ENCODE measurements at places on chromosomes 16 and 17. TPM values are rescaled to one million over a fixed set of nuclear protein-coding genes. Genes with fewer than 3 reads are reported as not detected.

The CALB2 gene
- polyA plus RNA-seq = not detected

GRCh38 chr17:35087731-35088355, 24.3 kb upstream of the RFFL start:
- peak; percentile 68 for DNase-seq

- DNase-seq = no peak
These were observed 34.5 kb downstream of the NACA2 start for GRCh38 chr17:61556224-61557188.

DNA sequence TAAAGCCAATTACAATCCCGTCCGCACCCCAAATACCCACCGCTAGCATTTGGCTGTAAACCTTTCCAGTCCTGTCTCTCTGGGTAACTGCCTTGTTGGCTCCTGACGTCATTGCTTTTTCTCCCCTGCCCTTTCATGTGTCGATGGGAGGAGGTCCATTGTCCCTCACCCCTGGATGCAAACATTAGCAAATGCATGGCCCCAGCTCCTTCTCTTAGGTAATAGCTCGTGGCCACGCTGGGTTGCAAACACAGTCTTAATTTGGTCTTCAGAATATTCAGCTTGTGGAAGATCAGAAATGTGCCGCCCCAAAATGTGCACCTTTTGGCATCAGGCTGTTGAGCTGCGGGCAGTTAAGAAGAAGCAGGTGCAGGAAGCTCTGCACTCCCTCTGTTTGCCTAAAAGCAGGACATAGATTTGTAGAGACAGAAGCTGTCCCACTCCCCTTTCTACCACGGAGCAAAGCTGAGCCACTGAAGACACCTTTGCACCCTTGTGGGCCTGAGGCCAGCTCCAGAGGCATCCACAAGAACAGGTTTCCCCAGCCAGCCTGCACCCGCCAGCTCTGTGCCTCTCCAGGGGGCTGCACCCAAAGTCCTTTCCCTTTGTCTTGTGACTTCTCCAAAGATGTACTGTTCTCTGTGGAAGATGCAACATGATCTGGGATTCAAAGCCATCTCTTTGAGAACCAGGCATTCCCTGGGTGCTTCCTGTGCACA, 127.3 kb downstream of the MGAT5B start:
- DNase-seq = no peak

GRCh38 chr16:50745940-50746339, 4.1 kb downstream of the CYLD start:
- peak; percentile 44 for DNase-seq

DNA sequence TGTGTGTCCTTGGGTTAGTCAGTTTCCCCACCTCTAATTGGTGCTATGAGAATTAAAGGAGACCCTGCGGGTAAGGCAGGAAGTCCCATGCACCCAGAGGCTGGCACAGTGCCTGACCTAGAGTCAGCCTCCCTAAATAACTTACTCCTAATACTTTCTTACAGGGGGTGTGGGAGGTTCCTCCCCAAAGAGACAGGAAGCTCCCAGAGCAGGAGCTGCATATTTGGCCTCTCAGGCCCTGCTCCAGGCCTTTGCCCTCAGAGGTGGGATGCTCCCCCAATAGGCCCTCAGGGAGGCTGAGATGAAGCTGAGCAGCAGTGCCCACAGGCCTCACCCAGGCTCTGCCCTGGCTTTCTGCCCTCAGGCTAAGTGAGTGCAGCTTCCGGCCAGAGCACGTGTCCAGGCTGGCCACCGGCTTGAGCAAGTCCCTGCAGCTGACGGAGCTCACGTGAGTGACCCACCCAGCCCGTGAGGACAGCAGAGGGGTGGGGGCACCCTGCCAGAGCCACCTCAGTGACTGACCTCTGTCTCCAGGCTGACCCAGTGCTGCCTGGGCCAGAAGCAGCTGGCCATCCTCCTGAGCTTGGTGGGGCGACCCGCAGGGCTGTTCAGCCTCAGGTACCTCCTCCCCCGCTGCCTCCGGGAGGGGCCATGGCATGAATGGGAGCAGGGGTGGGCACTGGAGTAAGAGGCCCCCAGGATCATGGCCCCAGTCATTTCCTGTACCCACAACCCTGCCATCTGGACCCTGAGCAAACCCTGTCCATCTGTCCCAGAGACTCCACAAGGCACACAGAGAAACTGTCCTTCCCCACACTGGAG, 31.1 kb upstream of the CPNE2 start:
- no peak for DNase-seq

GRCh38 chr17:16471295-16471694, 20.7 kb downstream of the LRRC75A start:
- no peak for DNase-seq

DNA sequence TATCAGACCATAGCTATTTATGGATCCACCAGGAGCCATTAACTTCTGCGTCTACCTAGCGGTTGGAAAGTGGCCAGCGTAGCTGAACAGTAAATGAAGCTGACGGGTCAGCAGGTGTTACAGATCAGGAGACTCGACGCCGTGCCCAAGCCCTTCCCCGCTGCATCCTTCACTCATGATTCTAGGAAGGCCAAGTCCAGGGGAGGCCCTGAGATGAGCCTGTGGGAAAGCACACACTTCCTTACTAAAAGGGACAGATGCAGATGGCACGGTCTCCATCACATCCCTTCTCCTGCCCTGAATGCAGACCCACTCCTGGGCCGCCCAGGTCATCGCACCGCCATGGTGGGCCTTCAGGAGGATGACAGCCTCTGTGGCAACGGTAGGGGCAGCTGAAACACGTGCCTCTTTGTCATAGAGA, 67.7 kb upstream of the DNAH17 start:
- no peak for DNase-seq

Measured in CD4-positive, CD25-positive, alpha-beta regulatory T cell (primary cell).